ACHN (cell line): ENCODE measurements at places on chromosomes 4 and X.

GRCh38 chrX:22396408-22396807 lies 123.7 kb downstream of the CBLL2 start:
- DNase-seq, result no peak

DNA sequence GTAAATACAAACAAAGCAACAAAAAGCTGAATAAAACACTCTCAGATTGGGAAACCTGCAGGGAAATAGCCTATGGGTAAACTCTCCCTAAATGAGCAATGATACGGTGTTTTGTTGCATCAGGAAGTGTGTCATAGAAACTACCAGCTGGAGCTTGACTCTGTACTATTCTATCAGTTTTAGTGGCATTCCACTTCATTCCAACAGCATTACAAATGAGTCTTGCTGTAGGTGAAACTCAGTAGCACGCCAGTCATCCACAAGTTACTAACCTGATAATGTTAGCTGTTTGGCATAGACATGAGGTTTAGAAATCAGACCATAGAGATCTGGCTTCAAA lies 24.9 kb downstream of the FGFBP1 start:
- DNase-seq, result peak; percentile 86

DNA sequence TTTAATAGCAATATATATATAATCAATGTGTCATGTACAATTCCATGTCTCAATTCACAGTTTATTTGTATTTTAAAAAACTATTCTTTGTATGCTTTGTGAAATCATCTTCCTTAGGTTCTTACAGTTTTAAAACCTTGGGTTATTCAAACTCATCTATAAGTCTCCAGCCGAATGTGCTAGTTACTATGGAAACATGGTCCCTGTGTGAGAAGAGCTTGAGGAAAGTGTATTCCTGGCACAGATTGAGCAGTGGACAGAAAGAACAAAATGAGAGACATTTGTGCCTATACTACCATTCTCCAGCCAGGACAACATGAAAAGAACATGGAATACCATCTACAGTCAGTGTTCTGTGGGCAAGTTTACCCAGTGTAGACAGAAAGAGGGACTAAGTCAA lies 103.4 kb downstream of the EFHC2 start:
- no peak for DNase-seq

- peak; percentile 69 for DNase-seq
Observed at GRCh38 chr4:145709843-145710242, 29.9 kb downstream of the C4orf51 start.

- DNase-seq, result no peak
Observed at GRCh38 chr4:24179201-24179840, 289.5 kb upstream of the PPARGC1A start.

GRCh38 chrX:129748305-129748704 lies 9.5 kb downstream of the XPNPEP2 start:
- no peak for DNase-seq

- DNase-seq, result no peak
Observed at GRCh38 chrX:104195013-104195412, 28.8 kb downstream of the FAM199X start.

DNA sequence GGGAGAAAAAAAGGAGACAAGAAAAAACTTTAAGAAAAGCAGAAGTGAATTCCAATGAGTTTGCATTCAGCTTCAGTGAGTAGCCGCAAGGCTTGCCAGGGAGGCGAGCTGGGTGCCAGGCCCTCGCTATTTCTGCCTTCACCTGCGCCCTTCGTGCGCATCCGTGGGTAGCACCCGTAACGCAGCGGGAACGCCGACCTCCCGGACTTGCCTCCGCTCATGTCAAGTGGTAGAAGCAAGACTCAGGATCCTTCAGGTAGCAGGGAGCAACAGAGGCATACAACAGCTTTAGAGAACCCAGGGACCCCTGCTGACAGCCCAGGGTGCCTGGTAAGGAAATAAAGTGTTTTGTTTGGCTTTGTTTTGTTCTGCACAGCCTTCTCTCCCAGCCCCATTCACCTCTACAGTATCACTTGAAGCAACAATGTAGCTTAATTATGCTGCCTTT lies 140.0 kb upstream of the BCOR start:
- DNase-seq, result no peak

DNA sequence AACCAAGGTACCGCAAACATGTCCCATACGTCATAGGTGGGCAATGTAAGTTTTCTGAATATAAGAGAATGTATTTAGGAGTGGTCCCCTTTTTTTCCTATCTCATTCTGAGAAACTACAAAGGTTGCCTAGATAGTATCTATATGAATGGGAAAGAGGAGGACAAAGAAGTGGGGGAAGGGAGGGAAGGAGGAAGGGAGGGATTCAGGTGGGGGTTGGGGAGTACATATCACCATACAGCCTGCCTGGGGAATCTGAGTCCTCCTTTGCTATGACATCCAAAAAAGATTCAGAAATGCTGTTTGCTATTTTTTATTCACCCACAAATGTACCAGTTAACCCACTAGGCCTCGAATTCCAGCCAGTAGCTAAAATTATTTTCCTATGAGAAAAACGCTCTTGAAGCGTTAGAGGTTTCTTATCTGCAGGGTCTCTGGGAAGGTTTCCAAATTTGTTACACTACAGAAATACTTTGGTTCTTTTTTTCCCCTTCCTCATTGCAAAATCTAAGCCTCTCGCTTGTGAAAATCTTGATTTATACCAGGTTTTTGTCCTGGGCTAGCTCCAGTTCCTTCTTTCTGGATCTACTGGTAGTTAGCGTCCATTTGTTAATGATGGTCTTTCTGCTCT lies 212.9 kb downstream of the NSUN7 start:
- no peak for DNase-seq

DNA sequence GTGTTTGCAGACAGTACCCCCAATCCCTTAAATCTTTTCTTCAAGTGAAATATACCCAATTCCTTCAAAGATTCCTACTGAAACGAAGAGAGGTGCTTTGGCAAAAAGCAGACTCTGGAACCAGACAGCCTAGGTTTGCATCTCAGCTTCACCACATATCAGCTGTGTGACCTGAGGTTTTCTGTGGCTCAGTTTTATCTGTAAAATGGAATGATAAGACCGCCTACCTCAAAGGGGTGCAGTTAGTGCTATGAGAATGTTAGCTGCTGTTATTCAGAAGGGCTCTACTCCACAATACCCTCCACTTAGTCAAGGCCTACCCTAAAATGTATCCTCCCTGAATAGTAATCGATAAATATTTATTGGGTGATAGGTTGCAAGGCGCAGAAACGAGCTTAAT lies 664 bp downstream of the PIR start:
- no peak for DNase-seq

GRCh38 chr4:184528051-184528450 lies 53.7 kb upstream of the IRF2 start:
- no peak for DNase-seq

DNA sequence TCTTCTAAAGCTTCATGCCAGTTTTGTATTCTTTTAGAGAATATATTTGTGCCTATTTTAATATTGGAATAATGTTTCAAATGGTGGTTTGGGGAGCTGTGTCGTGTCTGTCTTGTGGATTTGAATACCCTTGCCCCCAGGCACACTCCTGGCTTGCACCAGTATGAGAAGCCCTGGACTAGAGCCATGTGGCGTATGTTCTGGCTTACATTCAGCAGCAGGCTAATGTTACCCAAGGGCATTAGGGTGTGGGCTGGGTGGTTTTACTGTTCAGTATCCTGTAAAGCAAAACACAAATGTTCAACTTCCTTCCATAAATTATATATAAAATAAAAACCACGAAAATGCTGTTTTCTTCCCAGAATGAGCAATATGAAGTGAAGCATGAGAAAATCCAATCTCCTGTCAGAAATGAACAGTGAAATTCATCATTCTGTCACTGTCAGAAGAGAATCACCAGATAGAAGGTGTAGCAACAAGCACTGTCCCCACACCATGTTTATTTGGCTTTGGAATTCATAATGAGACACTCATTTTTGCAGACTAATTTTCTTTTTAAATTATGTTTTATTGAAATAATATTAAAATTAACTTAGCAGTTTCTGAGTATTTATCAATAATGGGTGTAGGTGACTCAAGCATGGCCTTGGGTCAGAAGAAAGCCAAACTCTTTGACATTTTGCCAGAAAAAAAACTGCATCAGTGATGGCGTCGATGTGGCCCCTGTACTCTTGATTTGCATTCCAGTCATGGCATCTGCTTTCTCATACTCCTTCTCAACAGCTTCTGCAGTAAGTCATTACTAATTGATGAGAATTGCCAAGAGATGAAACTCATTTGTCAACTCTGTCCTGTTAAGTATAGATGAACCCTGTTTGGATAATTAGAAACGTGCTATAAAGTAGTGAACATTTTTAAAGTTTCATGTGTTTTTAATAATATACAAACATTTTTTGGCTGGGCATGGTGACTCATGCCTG lies 43.8 kb downstream of the WWC2 start:
- DNase-seq, result peak; percentile 10

DNA sequence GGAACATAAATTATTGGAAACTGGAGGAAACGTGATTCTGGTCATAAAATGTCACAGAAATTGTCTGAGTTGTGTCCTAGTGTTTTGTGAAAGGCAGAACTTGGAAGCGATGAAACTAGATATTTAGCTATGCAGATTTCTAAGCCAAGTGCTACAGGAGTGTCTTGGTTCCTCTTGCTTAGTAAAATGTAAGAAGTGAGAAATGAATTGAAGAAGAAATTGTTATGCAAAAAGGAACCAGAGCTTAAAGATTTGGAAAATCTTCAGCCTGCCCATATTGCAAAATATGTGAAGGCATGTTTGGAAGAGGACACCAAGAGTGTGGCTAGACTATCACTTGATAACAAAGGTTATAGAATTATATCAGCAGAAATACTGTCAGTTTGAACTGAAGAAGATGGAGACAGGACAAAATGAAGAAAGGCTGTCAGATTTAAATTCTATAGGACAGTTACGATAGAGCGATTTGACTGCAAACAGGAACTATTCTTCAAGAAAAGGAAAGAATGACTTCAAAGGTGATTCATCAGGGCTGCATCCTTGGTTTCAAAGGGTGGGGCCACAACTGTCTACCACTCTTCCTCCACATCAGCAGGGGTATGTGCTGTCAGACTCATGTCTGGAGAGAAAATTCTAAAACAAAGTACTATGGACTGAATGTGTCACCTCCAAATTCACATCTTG lies 9.4 kb upstream of the CDS1 start:
- DNase-seq, result no peak

DNA sequence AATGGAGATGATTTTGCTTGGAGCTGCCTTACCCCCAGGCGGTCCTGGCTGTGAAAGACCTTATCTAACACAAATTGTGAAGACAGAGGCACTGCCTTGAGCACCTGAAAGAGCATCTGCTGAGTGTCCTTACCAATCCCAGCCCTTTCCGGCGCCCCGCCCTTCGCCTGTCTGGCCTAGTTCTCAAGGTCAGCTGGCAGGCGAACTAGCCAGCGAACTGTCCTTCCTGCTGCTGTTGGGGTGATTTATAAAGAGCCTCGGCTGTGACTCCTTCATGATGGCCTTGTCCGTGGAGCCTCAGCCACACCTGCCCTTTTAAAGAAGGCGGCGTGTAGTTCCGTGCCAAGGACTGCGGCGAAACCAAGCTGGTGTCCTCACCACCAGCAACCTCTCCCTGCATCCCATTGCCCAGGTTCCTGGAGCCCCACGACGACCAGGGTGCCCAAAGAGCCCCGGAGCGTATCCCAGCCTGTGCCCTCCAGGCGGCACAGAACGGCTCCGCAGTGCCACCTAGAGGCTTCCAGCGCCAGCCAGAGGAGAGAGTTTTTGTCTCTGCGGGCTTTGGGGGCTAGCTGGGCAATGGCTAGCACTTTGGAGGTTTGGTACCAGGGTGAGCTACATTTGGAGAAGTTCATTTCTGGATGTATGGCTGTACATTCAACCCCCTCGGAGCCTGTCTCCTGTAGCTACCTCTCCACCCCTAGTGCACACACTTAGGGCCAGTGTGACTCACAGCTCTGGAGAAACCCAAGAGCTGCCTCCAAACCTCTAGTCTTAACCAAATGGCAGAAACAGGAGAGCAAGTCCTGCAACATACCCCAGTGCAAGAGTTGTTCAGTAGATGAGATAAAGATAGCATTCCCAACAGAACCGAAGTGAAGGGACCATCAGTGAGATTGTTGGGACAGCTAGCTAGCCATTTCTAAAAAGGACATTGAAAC lies 36.8 kb upstream of the VMA21 start:
- DNase-seq, result peak; percentile 2

DNA sequence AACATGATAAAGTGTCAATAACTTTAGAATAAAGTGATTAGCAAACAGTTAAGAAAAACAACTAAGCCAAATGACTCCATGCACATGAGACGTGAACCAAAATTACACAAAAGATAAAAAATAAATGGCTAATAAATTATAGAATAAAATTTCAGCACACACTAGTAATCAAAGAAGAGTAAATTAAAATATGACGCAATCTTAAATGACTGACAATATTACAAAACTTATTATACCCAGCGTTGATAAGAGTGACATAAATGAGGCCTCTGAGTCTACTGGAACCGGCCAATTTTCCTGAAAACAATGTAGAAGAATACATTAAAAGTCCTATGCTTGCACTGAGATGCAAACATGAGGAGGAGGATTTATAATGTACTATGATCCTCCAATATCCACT lies 187.4 kb downstream of the DHX15 start:
- DNase-seq, result no peak

- no peak for DNase-seq
Observed at GRCh38 chrX:13257223-13258051, 62.4 kb downstream of the ATXN3L start.

DNA sequence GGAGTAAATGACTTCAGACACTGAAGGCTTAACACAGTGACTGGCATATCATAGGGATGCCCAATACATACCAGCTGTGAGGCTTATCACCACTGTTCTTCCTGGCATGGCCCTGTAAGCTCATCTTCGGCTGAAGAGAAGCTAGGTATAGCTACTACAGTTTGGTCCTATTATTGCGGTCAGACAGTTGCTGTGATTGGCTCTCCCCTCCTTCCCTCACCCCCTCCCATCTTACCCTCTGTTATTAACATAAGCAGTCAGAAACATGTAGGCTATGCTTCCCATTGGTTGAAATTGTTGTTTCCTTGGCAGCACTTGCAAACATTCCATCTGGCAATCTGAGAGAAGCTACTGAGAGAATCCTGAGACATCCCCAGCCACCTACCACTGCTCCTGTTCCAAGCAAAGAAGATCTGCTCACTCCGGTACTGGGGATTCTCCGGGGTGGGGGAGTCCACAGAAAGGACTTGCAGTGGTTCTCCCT lies at the start of gene AKAP14:
Gene AKAP14 (plus strand): TSS at position 51 of the 484 bp plus-strand sequence. CDS start 7,331 bp downstream, outside the sequence.
- DNase-seq, result no peak

GRCh38 chrX:44708470-44708869 lies 135.4 kb upstream of the DUSP21 start:
- DNase-seq, result no peak

GRCh38 chr4:152525878-152526277 lies 10.0 kb downstream of the FBXW7 start:
- no peak for DNase-seq

GRCh38 chrX:74225111-74225510 lies 78.9 kb upstream of the ZCCHC13 start:
- no peak for DNase-seq

DNA sequence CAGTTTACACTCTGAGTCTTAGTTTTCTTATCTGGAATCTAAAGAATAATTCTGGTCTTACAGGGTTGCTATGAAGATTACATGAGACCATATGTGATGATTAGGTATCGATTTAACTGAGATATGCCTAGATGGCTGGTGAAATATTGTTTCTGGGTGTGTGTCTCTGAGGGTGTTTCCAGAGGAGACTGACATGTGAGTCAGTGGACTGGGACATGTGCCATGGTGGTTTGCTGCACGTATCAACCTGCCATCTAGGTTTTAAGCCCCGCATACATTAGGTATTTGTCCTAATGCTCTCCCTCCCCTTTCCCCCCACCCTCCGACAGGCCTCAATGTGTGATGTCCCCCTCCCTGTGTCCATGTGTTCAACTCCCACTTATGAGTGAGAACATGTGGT lies 186.0 kb upstream of the CXorf66 start:
- no peak for DNase-seq

- no peak for DNase-seq
Observed at GRCh38 chrX:47247999-47248320, 15.2 kb downstream of the USP11 start.
